Prostate gland (tissue), 2 donors: ENCODE measurements at places on chromosomes 1 and 21. TPM values are rescaled to one million over a fixed set of nuclear protein-coding genes. Genes with fewer than 3 reads are reported as not detected.

DNA sequence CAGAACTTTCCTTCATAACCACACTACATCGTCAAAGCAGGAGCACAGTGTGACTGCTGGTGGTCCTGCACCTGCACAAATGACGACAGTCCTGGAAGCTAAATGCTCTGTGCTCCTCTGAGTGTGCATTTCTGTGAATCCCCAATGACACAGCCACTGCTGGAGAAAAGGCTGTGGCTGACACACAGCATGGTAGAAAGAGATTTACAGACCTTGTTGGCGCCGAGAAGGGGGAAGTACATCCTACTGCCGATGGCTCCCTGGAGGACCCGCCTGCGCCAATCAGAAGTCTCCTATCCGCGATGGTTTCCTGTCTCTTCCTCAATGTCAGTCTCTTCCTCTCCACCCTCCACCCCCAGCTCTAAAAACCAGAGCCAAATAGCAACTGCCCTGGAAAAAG, 115.4 kb upstream of the RAB4A start:
- DNase-seq: no peak

DNA sequence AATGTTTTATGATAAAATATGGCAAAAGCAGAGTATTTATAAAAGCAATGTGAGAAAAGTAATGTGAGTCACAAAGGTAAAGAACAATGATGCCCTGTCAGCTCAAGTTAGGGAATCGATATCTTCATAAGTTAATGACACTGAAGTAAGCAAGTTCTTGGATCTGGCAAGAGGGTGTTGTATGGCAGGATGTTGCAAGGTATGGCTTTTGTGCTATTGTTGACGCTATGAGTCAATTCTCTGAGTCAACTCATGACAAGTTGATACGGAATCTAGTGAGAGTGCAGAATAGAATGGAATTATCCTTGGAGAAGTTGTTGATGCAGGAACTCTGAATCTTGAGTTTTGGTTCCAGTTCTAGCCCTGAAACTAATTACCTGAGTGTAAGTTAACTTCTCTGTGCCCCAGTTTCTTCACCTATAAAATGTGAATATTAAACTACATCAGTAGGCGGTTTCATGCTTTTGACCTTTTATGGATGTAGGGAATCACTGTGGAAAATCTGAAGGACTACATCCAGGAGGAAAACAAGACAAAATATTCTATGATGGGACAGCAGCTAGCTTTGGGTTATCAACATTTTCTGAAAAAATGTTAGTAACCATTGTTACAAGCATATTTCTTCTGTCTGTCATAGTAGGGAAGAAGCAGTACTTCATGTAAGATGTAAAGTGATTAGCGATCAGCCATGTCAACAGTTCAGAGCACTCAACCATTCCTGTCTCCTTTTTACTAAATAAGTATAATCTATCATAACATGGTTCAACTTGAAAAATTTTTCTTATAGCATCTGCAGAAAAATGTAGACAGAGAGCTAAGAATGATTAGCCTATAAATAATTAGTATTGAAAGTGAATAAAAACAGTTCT, 96.9 kb downstream of the ATP6V1G3 start:
- DNase-seq: no peak

DNA sequence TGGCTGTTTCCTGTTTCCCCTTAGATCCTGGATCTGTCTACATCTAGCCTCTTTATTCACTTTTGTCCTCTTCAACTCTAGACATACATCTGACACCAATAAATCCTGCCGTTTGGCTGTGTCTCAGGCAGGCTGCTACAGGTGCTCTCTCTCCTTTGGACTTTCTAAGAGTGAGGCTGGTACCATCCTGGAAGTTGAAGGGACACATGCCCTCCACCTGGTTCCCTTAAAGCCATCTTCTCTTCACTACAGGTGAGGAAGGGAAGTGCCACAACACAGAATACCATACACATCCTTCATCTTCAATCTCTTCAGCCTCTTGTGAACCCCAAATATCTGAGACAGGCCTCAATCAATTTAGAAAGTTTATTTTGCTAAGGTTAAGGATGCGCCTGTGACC, 137.9 kb downstream of the BACH1 start:
- no peak for DNase-seq

DNA sequence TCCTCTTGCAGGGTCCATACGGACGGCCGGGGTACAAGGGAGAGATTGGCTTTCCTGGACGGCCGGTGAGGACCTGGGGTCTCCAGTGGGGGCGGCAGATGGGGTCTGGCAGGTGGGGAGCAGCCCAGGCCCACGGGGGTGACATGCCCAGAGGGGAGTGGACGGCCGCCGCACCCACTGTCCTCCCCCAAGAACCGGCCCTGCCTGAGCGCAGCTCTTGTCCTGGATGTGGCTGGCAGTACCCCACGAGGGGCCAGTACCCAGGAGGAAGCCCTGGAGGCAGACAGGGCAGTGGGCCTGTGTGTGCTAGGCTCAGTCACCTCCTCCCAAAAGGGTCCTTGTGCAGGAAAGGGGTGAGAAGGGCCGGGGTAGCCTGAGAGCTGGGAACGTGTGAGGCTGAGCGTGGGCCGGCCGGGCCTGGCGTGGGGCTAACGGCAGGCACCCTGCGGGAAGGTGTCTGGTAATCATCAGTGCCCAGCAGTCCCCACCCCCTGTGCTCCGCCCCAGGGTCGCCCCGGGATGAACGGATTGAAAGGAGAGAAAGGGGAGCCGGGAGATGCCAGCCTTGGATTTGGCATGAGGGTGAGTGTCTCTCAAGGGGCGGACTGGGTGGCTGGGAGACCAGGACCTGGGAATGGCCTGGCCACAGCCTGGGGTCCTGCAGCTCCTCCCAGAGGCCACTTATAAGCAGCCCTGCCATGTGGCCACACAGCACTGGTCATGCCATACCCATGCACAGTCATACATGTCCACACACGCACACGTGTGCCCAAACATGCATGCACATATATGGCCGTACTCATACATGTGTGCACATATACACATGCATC, 47.2 kb downstream of the SLC19A1 start:
- no peak for DNase-seq

DNA sequence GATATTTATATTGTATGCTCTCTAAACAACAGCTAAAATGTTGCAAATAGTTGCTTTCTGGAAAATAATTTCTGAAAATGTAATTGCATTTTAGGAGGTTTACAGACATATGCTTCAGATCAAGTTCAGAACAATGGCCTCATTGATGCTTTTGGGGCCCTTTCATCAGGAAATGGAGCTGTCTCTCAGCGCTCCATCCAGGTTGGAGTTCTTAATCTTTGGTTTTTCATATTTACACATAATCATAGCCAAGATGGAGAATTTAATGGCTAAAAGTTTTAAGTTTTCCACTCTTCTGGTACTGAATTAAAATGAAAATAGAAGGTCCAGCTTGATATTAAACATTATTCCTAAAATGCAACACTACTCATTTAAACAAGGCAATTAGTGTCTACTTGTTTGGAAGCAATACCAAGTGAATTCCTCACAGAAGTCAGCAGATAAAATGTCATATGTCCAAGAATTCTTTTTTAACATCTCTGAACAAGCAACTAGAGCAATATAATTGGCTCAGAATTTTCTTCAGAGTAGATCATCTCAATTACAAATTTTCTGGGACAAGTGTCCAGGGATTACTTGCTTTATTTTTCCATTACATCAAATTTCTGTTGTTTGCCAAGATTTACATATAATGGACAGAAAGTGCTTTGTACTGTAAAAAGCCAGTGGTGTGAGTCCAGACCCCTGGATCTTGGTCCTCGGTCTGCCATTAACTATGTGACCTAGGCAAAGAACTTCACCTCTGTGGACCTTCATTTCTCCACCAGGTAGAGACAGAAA, 22.6 kb downstream of the CLCA1 start:
- DNase-seq: no peak

DNA sequence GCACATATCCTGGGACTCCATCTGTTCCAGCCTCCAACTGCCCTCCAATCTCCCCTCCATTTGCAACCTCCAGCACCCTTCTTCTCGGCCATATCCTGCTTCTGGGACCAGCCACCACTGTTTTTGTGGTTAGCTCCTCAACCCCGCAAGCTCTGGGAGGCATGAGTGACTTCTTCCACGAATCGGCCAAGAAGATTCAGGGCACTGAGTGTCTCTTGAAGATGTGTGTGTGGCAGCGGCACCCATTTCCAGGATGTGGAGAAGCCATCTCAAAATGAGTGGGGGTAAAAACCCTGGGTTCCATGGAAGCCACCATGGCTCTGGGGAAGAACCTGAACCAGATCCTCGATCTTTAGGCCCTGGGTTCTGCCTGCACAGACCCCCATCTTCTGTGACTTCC, 194.6 kb downstream of the SLC45A1 start:
- no peak for DNase-seq

The GUCA2B gene
- not detected for total RNA-seq

The SYT11 gene
- total RNA-seq: 3.6 TPM

The OLFML2B gene
- total RNA-seq: 3.2 TPM

The LHX8 gene
- total RNA-seq: not detected
